ENCODE measurements at places on chromosomes 16 and 17.
A peak's percentile ranks its signal among the peaks of the same experiment; 100 is the strongest.

DNA sequence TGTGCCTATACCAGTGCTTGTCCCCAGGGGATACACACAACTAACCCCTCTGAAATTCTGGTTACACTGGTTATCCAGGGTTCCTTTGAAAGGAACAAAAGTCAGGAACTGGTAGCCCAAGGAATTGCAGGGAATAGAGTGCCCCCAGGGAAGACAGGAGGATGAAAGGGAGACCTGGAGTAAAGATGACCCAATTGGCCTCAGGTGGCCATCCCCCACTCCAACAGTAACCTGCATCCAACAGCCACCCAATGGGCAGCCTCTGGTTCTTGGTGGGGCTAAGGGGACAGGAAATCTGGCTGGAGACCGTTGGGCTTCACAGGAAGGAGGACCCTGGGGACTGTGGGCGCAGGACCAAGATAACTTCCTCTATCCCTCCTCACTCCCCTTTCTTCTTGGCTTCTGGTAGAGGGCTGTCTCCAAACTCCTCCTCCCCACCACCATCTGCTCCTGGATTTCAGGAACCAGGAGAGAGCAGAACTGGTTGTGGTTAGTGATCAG, 826 bp upstream of the MPO start:
- no peak for DNase-seq

DNA sequence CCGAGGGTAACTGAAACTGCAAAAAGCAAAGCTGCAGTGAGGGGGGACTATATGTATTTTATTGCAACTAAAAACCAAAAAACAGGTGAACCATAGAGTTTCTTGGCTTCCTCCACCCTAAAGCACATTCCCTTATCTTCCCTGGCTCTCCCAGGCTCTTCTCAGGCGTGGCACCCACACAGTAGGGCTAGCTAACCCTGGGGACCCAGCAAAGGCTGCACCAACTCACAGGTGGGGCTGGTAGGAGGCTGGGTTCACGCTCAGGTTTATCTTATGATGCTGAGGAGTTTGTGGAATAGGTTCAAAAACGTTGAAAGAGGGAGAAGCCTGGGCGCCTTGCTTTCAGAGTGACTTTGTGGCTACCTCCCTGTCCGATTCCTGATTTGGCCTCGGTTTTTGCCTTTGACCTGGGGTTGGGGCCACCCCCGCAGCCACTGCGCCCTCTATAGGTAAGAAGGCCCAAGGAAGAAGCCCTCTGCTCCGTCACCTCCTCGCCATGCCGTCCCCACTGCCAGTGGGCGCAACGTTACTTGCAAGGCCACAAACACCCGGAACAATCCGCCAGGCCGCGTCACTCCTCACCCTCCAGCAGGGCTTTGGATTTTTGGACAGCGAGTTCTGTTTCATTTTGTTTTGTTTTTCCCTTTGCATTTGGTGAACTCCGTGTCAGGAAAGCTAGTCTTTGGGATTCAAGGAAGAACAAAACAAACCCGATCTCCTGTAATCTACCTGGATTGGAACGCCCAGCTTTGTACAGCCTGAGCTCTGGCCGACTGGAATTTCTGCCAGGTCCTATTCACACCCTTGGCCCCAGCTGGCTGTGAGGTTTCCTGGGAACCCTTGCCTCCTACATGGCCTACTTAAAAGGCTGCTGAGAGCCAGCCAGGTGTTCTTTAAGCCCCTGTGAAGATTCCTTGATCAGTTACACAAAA, 60.8 kb downstream of the TBC1D16 start:
- DNase-seq: peak; percentile 41

- no peak for DNase-seq
These were observed 53.4 kb downstream of the ABCC12 start for GRCh38 chr16:48102083-48103008.

- DNase-seq: no peak
These were observed 33.7 kb upstream of the AXIN2 start for GRCh38 chr17:65595071-65595656.

GRCh38 chr16:81621496-81621895, 157.6 kb upstream of the PLCG2 start:
- DNase-seq: no peak

DNA sequence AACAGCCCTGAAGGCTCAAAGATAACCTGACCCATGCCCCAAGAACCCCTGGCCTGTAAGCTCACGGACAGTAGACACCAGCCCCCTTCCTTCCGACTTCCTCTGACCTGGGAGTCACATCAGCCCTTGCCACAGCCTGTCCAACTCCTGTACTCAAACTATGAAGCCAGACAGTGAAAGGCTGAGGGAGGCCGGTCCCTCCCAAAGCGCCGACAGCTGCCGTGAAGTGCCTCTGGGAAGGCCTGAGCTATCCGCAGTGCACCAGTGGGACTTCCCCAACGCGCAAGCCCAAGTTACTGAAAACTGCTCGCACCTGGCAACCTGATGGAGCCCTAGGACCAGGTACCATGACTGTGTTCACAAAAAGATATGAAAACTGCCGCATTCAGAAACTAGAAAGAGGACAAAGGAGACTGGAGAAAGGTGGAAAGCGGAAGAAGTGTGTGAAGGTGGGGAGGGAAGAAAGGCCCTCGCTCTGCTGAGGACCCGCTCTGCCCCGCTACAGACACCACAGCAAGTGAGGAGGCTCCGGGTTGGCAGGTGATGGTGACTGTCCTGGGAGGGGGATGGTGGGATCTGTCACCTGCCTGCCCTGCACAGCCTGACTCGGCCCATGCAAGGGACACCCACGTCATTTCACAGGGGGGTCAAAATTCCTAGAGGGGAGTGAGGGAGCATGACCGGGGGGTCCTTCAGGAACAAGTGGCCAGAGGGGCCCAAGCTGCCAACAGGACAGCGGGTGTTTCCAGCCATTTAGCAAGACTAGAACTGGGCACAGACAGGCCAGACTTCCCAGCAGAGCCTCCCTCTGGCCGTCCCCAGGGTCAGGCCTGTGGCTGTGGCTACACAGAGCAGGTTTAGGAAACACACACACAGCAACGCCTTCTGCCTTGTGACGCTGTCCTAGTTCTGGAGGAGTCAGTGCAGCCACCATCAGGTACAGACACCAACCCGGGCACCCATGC, 13.1 kb upstream of the TRAP1 start:
- no peak for DNase-seq

DNA sequence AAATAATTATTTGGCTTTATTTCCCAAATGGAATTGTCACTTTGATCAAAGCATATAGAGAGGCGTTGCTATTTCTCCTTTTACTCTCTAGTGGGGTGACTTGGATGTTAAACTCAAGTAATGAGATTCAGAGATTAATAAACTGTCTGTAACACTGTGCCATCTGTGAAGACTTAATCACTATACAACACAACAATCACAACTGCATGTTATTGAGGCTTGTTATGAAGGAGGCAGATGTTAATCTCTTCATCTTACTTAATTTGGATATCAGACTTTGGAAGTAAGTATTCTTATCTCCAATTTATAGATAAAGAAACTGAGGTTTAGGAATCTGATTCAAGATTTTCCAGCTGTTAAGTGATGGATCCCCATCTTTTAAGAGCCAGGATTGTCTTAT, 132.5 kb downstream of the CNTNAP4 start:
- DNase-seq: no peak

DNA sequence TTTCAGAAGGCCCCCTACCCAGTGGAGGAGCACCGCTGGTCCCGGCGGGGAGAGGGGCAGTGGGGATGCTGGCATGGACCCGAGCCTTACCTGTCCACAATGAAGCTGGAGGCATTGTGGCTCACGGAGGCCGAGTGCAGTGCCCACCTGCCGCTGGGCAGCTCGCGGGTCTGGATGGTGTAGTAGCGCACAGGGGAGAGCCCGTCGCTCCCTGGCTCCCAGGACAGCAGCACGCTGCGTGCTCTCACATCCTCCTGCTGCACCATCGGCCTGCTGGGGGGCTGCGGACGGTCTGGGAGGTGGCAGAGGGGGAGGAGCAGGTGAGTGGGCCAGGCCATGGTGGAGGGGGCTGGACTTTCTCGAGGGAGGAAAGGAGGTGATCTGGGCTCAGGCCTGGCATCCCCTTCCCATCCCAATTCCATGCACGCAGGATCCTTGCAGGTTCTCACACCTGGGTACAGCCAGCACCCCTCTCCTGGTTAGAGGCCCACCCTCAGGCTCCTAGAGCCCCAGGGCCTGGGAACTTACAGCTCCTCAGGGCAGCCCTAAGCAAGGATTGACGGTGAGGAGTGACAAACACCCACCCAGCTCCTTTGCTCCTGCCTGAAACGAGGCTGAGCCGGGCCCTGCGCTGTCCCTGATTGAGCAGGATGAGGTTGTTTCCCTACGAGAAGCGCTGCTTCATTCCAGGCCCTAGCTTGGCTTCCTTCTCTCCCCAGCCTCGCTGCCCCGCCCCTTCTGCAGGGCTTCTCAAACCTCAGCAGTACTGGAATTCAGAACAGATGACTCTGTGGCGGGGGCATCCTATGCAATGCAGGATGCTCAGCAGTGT, 76.2 kb upstream of the CDC42EP4 start:
- no peak for DNase-seq

- DNase-seq: no peak
These were observed 21.6 kb upstream of the SMPD3 start for GRCh38 chr16:68469796-68470460.

GRCh38 chr16:77905374-77905920, 116.9 kb upstream of the CLEC3A start:
- no peak for DNase-seq

GRCh38 chr17:59149841-59150511, 5.0 kb downstream of the SKA2 start:
- no peak for DNase-seq

DNA sequence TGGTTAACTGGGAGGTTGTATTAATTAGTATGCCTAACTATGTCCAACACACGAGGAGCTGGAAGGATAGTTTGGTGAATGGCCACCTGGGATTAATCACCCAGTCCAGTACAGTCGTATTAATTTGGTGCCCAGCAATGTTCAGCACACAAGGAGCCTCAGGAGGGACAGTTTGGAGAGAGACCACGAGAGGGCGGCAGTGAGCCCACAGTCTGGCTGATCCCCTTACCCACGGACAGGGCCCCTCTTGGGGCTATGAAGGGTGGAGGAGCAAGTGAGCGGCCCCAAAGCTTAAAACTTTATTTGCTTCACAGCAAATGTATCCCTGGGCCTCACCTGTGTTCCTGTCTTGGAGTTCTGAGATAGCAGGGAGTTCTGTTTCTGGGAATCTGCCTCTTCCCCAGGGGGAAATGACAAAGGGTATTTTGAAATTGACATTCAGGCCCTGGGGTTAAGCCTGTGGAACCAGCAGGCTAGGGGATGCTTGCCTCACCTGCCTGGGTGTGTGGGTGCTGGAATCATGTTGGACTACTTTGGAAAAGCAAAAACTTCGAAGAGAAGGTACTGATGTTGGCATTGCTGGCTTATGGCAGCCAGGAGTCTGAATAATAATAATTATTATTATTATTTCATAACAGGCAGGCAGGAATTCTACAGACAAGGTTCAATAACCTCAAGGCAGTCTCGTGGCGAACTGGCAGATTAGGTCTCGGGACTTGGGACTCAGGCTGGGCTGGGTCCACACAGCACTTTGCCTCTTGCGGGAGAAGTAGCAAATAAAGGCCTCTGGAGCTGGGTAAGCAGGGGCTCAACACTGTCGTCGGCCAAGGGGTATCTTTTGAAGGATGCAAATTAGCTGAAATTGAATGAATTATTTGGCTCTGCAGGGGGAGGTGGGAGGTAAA, 227.6 kb upstream of the ASIC2 start:
- DNase-seq: no peak

DNA sequence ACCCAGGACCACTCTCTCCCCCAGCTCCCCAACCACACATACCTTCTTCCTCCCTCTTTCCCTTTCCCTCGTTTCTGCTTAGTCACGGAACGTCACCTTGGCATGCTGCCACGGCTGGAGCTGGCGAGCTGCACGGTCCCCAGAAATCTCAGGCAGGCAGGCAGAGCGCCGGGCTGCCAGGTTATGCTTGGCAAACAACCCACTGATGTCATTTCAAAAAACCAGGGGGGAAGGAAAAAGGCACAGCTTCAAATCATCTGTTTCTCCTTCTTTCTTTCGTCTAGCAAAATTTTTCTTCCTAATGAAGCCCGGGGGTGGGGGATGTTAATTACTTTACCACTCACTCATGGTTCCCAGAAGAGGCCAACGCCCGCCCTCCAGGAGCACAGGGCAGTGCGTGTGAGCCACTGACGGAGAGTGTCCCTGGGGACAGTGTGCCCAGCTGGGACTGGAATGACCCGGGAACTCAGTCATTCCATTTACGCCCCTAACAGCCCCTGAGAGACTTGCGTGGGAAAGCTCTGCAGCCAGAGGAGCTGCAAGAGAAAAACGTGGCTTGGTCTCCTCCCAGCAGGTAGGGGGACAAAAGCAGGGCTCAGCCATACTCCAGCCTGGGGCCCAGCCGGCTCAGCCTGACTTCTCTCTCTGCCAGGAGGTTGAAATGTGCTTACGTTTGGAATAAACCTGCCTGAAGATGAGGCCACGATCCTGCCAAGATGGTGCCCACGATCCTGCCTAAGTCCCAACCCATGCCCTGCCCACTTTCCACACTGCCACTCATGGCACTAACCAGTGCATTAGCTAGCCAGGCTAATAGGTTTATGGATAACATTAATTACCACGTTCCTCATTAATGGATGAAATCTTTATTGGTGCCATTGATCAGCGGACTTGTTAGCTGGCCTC, 198.9 kb downstream of the ZFHX3 start:
- DNase-seq: peak; percentile 98

DNA sequence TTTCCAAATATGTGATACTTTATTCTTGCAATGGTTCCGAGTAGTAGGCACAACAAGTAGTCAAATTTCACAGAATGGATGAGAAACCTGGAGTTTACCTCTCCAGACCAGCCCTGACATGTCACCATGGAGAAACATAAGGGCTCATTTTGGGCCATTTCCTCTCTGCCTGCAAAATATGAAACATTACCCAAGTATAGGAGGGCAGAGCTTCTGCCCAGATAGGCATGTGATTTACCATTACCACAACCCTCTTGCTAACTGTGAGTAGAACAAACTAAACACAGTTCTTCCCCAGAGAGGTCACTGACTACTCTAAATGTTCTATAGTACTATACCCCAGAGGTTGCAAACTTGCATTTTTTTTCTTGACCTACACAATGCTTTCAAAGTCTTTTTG, 15.7 kb upstream of the KPNB1 start:
- DNase-seq: no peak

DNA sequence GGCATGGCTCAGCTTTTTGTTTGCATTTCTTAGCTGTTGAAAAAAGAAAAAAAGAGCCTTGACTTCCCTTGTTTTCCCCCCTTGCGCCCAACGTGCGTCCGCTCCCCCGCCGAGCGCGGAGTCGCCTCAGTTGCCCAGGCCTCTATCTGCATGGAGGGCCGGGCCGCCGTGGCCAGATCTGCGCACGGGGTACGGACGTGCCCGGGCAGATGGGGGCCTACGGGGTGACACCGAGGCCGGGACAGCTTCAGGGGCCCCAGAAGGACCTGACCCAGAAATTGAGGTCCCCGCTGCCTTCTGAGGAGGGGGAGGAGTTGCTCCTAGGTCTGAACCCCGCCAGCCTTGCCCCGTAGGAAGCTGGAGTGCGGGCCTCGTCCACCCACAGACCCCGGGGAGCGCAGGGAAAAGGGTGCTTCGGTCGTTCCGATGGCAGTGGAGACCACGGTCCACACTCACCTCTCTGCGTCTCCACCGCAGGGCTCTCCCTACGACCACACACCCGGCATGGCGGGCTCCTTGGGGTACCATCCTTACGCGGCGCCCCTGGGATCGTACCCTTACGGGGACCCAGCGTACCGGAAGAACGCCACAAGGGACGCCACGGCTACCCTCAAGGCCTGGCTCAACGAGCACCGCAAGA, 1.5 kb downstream of the IRX5 start:
- DNase-seq: no peak

GRCh38 chr17:5588584-5588983, 4.3 kb upstream of the NLRP1 start:
- no peak for DNase-seq

- DNase-seq: no peak
These were observed 8.2 kb upstream of the TBKBP1 start for GRCh38 chr17:47685556-47686275.

All from tibial artery (tissue), 4 donors.